ENCODE measurements at places on chromosomes 3 and 15. TPM values are rescaled to one million over a fixed set of nuclear protein-coding genes. Genes with fewer than 3 reads are reported as not detected.

- no peak for DNase-seq
Observed at GRCh38 chr3:127339928-127340861, 52.3 kb upstream of the PRR20G start.

- DNase-seq = no peak
Observed at GRCh38 chr3:75193797-75194196, 470.3 kb upstream of the FRG2C start.

GRCh38 chr15:78363381-78363734 is 23.2 kb downstream of the CRABP1 start:
- no peak for DNase-seq

DNA sequence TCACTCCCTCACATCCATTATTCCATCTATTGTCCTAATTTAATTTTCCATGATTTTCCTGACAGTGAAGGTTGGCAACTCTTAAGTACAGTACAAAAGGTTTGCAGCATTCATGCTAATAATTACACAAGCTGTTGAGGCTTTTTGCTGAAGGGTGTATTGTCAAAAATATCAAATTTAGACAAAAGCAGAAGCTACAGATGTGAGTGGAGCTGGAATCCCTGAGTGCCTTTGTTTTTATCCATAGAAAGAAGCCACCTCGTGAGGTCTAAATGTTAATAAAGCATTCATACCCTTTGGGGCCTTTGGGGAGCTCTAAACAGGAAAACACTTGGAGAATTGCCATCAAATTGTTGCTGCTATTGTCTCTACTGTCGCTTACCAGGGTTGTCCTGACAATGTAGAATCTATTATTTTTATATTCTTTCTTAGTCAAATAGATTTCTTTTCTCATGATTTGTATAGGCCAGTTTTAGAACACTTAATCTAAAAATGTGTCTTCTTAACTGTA is 185.8 kb upstream of the ROBO1 start:
- DNase-seq = no peak

Gene ZNF620
- 1.6 TPM for total RNA-seq

DNA sequence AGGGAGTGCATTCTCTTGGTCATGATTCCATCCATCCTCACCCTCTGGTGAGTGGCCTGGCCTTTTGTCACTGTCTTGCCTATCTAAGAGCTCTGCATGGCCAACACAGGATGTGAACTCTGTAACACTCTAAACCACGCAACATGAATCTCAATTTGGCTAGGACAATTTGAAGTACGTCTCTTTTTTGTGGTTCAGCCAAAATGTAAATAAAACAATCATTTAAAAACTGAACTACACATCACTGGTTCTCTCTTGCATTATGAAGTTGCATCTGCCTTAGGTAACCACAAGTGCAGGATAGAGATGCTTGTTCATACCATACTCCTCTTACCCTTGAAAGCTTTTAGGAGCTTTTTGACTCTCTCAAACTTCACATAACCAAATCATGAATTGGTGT is 27.3 kb downstream of the CCR3 start:
- DNase-seq = no peak
